ENCODE measurements at places on chromosomes 11 and 22.

DNA sequence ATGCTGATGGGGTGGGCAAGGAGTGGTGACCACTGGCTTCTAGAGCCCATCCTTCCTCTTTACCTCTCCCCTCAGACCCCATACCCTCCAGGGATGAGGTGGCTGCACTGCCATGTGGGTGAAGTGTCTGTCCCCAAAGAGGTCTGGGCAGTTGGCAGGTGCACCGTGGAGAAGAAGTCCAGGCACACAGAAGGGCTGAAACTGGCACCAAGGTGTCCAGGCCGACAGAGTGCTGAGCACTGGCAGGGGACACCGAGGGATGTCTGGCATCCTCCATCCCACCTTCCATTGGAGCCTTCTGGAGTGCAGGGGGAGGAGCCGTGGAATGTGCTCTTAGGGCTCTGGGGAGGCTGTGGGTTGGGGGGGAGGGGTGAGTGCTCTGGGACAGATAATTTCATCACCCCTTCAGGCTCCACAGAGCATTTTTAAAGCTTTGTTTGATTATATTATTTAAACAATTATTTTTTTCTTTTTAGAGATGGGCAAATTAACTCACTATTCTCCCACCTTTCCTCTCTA, 37.9 kb downstream of the PKNOX2 start:
- H3K27me3 ChIP-seq, result peaks cover 28% of the 10 kb centered on the region
- ATAC-seq, result no peak
- H3K4me1 ChIP-seq, result no peaks in the 10 kb centered on the region
- H3K27ac ChIP-seq, result no peak overlapping the region

- no peak overlapping the region for H3K27ac ChIP-seq
- H3K27me3 ChIP-seq, result peaks cover 10% of the 10 kb centered on the region
- no peaks in the 10 kb centered on the region for H3K4me1 ChIP-seq
- ATAC-seq, result peak; percentile 79
- H3K36me3 ChIP-seq, result no peaks in the 10 kb centered on the region
Observed at GRCh38 chr22:46545086-46545792, 7.8 kb upstream of the CELSR1 start.

- H3K36me3 ChIP-seq, result no peaks in the 10 kb centered on the region
- no peak for ATAC-seq
- no peak overlapping the region for H3K27ac ChIP-seq
- H3K4me3 ChIP-seq, result no peak overlapping the region
- H3K27me3 ChIP-seq, result peaks cover 14% of the 10 kb centered on the region
Observed at GRCh38 chr11:69954756-69955155, 123.4 kb upstream of the ANO1 start.

- no peak for ATAC-seq
- H3K36me3 ChIP-seq, result no peaks in the 10 kb centered on the region
Observed at GRCh38 chr22:27629908-27630673, 171.5 kb downstream of the MN1 start.

GRCh38 chr11:100876815-100877520, 189.9 kb downstream of the ARHGAP42 start:
- no peaks in the 10 kb centered on the region for H3K27me3 ChIP-seq
- no peak overlapping the region for H3K27ac ChIP-seq
- no peaks in the 10 kb centered on the region for H3K4me1 ChIP-seq
- no peak overlapping the region for H3K4me3 ChIP-seq

DNA sequence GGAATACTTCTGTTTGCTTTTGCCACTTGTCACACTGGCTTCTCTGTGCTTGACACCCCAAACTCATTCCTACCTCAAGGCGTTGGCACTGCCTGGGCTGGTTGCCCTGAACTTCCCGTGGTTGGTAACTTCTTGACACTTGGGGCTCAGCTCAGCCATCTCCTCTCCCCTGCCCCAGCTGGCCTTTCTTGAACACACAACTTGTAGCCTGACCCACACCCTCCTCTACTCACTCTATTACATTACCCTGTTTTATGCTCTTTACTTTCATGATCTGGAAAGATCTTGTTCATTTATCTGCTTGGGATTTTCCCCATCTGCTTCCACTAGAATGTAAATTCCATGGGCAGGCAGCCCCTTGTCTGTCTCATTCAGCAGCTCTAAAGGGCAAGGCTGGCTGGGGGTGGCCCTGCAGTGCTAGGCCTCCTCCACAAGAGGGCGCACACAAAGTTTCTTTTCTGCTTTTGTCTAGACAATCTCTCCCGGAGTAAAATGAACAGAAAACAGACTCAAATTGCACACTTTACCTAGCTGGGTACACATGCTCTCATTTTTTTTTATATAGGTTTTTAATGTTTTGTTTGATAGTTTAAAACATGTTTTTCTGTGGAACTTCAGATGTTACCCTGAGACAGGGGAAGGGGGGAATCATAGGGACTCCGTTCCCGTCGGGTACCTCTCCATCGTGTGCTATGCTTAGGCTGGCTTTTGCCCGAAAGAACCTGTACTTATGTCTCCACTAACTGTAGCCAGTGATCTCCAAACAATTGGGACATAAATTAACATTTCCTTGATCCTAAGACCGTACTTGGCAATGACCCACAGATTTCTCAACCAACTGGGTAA, 16.4 kb upstream of the MRGPRX2 start:
- H3K4me1 ChIP-seq, result no peaks in the 10 kb centered on the region
- H3K36me3 ChIP-seq, result no peaks in the 10 kb centered on the region
- peak; percentile 73 for ATAC-seq
- no peak overlapping the region for H3K27ac ChIP-seq
- no peak overlapping the region for H3K4me3 ChIP-seq
- H3K27me3 ChIP-seq, result peaks cover 7% of the 10 kb centered on the region

- no peak overlapping the region for H3K27ac ChIP-seq
- no peak for ATAC-seq
- no peaks in the 10 kb centered on the region for H3K36me3 ChIP-seq
- no peak overlapping the region for H3K4me3 ChIP-seq
- H3K27me3 ChIP-seq, result no peaks in the 10 kb centered on the region
Observed at GRCh38 chr11:100602716-100603115, 84.4 kb upstream of the ARHGAP42 start.

DNA sequence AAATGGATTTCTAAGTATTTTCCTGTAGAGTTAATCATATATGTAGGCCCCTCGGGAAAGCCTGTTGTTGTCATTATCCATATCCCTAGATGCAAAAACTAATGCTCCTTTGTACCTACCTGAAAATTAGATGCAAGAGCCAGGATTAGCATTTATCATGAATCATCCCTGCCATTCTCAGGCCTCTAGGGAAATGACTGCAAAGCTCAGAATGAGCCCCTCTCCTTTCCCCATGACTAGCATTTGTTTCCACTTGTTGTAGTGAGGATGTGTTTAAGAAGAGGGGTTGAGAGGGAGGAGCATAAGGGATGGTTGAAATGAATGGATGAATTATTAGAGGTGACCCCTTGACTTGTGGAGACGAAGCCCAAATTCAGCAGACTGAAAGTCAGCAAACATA, 537.9 kb downstream of the NTM start:
- no peak overlapping the region for H3K27ac ChIP-seq
- no peaks in the 10 kb centered on the region for H3K4me1 ChIP-seq
- no peaks in the 10 kb centered on the region for H3K36me3 ChIP-seq
- H3K27me3 ChIP-seq, result peaks cover 43% of the 10 kb centered on the region
- no peak overlapping the region for H3K4me3 ChIP-seq
- ATAC-seq, result no peak

- H3K27me3 ChIP-seq, result peaks cover 10% of the 10 kb centered on the region
- no peak overlapping the region for H3K4me3 ChIP-seq
- H3K4me1 ChIP-seq, result no peaks in the 10 kb centered on the region
- ATAC-seq, result no peak
- no peaks in the 10 kb centered on the region for H3K36me3 ChIP-seq
Observed at GRCh38 chr11:103499710-103500340, 390.6 kb downstream of the DYNC2H1 start.

- ATAC-seq, result peak; percentile 16
- peaks cover 5% of the 10 kb centered on the region for H3K27me3 ChIP-seq
- no peaks in the 10 kb centered on the region for H3K4me1 ChIP-seq
- no peak overlapping the region for H3K4me3 ChIP-seq
- H3K27ac ChIP-seq, result no peak overlapping the region
Observed at GRCh38 chr22:28019360-28019759, 100.3 kb upstream of the PITPNB start.

- H3K4me3 ChIP-seq, result peak within 1 kb of the TSS; percentile 31
- H3K4me1 ChIP-seq, result peaks cover 9% of the 10 kb centered on the region
- ATAC-seq, result no peak
- no peaks in the 10 kb centered on the region for H3K36me3 ChIP-seq
Observed at GRCh38 chr11:15114501-15115475, at the start of gene INSC. INSC (plus strand) TSS chr11:15114923; CDS start chr11:15149175, 34,252 bp downstream.

GRCh38 chr11:118227865-118228785, 3.3 kb upstream of the JAML start:
- no peaks in the 10 kb centered on the region for H3K27me3 ChIP-seq
- no peak overlapping the region for H3K27ac ChIP-seq
- H3K4me1 ChIP-seq, result peaks cover 43% of the 10 kb centered on the region
- ATAC-seq, result peak; percentile 9
- H3K36me3 ChIP-seq, result no peaks in the 10 kb centered on the region

- no peaks in the 10 kb centered on the region for H3K36me3 ChIP-seq
- ATAC-seq, result no peak
- peaks cover 57% of the 10 kb centered on the region for H3K27me3 ChIP-seq
- no peaks in the 10 kb centered on the region for H3K4me1 ChIP-seq
- no peak overlapping the region for H3K27ac ChIP-seq
Observed at GRCh38 chr11:116505298-116506262, 267.2 kb downstream of the BUD13 start.

GRCh38 chr11:4763096-4763495, 6.6 kb downstream of the OR51F1 start:
- no peak overlapping the region for H3K4me3 ChIP-seq
- no peak overlapping the region for H3K27ac ChIP-seq
- no peak for ATAC-seq
- H3K4me1 ChIP-seq, result no peaks in the 10 kb centered on the region
- peaks cover 3% of the 10 kb centered on the region for H3K27me3 ChIP-seq

- no peaks in the 10 kb centered on the region for H3K27me3 ChIP-seq
- no peak for ATAC-seq
- H3K36me3 ChIP-seq, result no peaks in the 10 kb centered on the region
- no peak overlapping the region for H3K4me3 ChIP-seq
Observed at GRCh38 chr11:128862908-128863660, 4.0 kb downstream of the KCNJ1 start.

DNA sequence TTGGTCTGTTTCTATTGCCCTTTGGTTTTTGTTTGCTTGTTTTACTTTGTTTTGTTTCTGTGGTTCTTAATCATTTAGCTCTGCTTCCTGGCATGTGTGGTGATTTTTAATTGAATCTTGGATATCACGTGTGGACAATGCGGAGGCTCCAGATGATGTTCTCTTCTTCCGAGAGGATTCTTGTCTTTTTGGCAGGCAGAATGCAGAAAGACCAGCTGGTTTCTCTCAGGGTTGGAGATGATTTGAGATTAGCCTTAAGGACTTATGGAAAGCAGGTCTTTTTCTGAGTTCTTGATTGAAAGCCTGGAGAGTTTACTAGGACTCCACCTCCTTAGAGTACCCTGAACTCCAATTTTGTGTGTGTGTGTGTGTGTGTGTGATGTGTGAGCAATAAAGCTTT, 21.0 kb upstream of the ANO1 start:
- no peak for ATAC-seq
- H3K36me3 ChIP-seq, result no peaks in the 10 kb centered on the region
- no peak overlapping the region for H3K4me3 ChIP-seq

DNA sequence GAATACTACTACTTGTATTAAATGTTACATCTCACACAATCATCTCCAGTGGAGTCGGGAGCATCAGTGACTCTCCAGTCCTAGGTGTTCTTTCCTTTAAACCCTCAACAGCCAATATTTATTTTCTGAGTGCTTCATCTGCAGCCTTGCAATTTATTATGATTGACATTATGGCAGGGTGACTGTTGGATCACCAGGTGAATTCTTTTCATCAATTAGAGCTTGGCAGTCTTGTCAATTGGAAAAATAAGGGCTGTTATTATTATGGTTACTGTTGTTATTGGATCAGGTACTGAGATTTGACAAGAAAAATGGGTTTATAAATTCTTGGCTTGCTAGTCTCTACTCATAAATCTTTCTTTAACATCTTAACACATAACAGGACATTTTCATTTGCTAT, 27.5 kb upstream of the HTATIP2 start:
- H3K4me1 ChIP-seq, result no peaks in the 10 kb centered on the region
- no peak overlapping the region for H3K4me3 ChIP-seq
- no peak overlapping the region for H3K27ac ChIP-seq
- H3K27me3 ChIP-seq, result peaks cover 51% of the 10 kb centered on the region

- no peaks in the 10 kb centered on the region for H3K36me3 ChIP-seq
- H3K4me3 ChIP-seq, result no peak overlapping the region
- peaks cover 8% of the 10 kb centered on the region for H3K4me1 ChIP-seq
- no peak overlapping the region for H3K27ac ChIP-seq
- H3K27me3 ChIP-seq, result no peaks in the 10 kb centered on the region
Observed at GRCh38 chr11:119681361-119681910, 47.6 kb downstream of the NECTIN1 start.

DNA sequence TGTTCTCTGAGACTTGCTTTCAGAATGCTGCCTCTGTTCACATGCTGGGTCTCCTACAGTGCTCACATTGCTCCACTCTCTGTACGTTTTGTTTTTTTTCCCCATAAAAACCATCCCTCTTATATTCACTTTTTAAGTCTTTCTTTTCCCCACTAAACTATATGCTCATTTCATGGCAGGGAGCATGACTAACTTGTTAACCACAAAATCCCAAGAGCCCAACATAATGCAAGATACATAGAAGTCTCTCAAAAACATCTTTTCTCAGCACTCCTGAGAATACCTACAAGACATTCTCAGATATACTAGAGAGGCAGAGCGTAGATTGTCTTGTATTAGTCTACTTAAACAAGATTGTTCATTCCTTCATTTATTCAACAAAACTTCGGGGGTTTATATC, 73.3 kb downstream of the FAM76B start:
- H3K36me3 ChIP-seq, result no peaks in the 10 kb centered on the region
- H3K4me1 ChIP-seq, result peaks cover 28% of the 10 kb centered on the region
- peak; percentile 25 for ATAC-seq
- H3K27ac ChIP-seq, result peak overlapping the region; percentile 57
- no peaks in the 10 kb centered on the region for H3K27me3 ChIP-seq

- H3K4me3 ChIP-seq, result no peak overlapping the region
- H3K36me3 ChIP-seq, result no peaks in the 10 kb centered on the region
- H3K27me3 ChIP-seq, result no peaks in the 10 kb centered on the region
- H3K27ac ChIP-seq, result no peak overlapping the region
Observed at GRCh38 chr22:39171623-39172264, 19.3 kb upstream of the CBX7 start.

DNA sequence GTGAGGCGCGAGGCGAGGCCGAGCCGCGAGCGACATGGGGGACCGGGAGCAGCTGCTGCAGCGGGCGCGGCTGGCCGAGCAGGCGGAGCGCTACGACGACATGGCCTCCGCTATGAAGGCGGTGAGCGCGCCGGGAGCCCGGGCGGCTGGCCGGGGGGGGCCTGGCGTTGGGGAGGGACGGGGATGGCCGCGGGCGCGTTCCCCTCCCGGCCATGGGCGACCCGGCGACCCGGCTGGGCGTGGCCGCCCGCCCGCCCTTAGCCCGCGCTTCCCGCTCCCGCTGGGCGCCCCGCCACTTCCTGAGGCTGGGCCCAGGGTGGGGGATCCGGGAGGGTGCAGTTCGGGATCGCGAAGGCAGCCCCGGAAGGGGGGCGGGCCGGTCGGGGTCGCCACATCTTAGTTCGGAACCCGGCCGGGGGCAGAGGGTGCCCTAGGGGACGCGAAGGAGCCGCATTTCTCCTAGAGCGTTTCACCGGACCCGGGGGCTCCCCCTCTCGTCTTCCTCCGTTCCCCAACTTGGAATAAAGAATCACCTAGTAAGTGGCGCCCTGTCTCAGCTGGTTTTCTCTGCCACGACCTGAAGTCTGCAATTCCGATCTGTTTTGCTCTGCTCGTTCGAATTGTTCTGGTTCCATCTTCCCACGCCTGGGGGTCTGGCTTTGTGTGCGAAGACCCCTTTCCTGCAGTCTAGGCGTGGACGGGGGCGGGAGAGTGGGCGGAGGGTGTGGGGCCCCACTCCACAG, 536 bp downstream of the YWHAH start:
- peaks cover 13% of the 10 kb centered on the region for H3K4me1 ChIP-seq
- H3K36me3 ChIP-seq, result peaks cover 30% of the 10 kb centered on the region
- no peaks in the 10 kb centered on the region for H3K27me3 ChIP-seq
- ATAC-seq, result peak; percentile 27
- H3K27ac ChIP-seq, result no peak overlapping the region

Measured in activated T-helper 17 cell treated with anti-CD3 and anti-CD28 coated beads, Interleukin-2, amount 50 U/mL, for 72 hours (primary cell).